Suprapubic skin (tissue), 4 donors: ENCODE measurements at places on chromosomes 6 and 20.

DNA sequence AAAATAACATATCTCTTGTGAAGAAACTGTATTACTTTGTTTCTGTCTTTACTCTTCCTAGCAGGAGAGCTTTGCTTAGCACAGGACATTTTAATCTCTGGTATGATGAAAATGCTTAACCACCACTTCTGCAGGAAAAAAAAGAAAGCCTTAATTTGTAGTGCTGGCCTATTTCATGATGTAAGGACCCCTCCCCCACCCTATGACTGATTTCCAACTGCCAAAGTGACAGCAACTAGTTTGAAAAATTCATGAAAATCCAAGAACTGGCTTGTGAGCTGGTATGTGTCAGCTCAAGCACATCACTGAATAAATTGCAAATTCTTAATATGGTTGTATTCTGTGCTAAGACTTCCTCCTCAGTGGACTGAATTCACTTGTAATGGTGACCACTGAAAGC lies 125.3 kb downstream of the REV3L start:
- H3K27ac ChIP-seq = no peak overlapping the region
- H3K4me1 ChIP-seq = no peaks in the 10 kb centered on the region
- no peak for DNase-seq
- H3K4me3 ChIP-seq = no peak overlapping the region

- DNase-seq = no peak
- H3K27me3 ChIP-seq = no peaks in the 10 kb centered on the region
- H3K36me3 ChIP-seq = peaks cover 6% of the 10 kb centered on the region
- no peak overlapping the region for H3K4me3 ChIP-seq
Observed at GRCh38 chr6:128057541-128057940, 156.7 kb upstream of the THEMIS start.

DNA sequence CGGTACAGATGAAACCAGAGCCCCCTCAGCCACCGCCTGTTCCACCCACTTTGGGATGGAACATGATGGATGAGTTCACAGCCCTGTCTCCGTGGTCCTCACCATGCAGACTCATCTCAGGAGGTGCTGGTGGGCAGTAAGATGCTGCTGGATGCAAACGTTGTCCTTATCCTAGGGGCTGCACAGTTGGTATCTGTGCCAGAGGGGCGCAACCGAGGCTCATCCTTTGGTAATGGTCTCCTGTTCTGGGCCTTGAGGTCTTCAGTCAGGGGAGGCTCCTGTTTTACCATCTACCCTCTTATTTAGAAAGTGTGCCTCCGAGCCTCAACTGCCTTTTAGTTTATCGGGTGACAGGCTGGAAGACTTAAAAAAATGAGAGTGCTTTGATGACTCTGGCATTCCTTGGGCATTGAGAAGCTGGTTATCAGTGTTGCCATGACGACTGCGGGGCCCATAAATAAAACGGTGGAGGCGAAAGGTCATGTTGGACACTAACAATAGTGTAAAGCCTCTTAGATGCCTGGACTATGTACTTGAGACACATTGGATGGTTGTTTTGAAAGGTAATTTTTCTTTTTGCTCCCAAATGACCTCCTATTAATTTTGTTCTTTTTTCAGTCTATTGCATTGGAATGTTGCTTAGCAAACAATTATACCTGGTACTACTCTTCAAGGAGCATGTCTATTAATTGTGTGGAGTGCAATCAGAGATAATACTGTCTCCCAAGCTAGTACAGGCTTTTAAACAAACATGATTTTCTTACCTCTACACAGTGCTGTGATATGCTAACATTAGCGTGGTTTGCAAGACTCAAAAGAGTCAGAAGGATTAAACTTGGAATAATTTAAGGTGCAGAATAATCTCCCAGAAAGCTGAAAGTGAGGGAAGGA lies 74.2 kb upstream of the DSP start:
- peaks cover 20% of the 10 kb centered on the region for H3K4me1 ChIP-seq
- no peak for DNase-seq
- no peak overlapping the region for H3K4me3 ChIP-seq
- H3K36me3 ChIP-seq = no peaks in the 10 kb centered on the region
- H3K27ac ChIP-seq = peak overlapping the region; percentile 12
- H3K27me3 ChIP-seq = no peaks in the 10 kb centered on the region

- DNase-seq = no peak
- no peak overlapping the region for H3K27ac ChIP-seq
- no peaks in the 10 kb centered on the region for H3K36me3 ChIP-seq
- peaks cover 28% of the 10 kb centered on the region for H3K4me1 ChIP-seq
Observed at GRCh38 chr20:25062841-25063240, 4.9 kb upstream of the ACSS1 start.

GRCh38 chr6:30876039-30876730 lies 8.1 kb upstream of the DDR1 start:
- DNase-seq = no peak
- H3K4me3 ChIP-seq = no peak overlapping the region
- H3K4me1 ChIP-seq = peaks cover 32% of the 10 kb centered on the region
- no peaks in the 10 kb centered on the region for H3K27me3 ChIP-seq
- peak overlapping the region; percentile 90 for H3K27ac ChIP-seq

GRCh38 chr6:132259070-132259469 lies 142.2 kb downstream of the MOXD1 start:
- no peak for DNase-seq
- no peak overlapping the region for H3K4me3 ChIP-seq

DNA sequence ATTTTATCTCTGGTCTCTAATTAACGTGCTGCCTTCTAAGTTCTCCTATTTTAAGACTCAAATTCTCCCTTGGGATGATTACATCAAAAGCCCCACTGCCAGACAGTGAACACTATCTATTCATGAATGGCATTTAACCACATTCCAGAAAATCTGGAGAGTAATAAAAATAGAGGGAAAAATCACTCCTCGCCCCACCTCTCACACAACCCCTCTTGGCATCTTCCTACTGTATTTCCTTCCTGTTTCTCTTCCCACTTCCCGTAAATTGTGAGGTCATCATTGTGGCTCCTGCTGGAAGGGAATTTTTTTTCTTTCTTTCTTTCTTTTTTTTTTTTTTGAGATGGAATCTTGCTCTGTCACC lies 31.5 kb downstream of the RAB44 start:
- H3K4me1 ChIP-seq = peaks cover 7% of the 10 kb centered on the region
- DNase-seq = no peak
- H3K36me3 ChIP-seq = no peaks in the 10 kb centered on the region
- H3K27ac ChIP-seq = no peak overlapping the region
- H3K27me3 ChIP-seq = no peaks in the 10 kb centered on the region
- H3K4me3 ChIP-seq = no peak overlapping the region

DNA sequence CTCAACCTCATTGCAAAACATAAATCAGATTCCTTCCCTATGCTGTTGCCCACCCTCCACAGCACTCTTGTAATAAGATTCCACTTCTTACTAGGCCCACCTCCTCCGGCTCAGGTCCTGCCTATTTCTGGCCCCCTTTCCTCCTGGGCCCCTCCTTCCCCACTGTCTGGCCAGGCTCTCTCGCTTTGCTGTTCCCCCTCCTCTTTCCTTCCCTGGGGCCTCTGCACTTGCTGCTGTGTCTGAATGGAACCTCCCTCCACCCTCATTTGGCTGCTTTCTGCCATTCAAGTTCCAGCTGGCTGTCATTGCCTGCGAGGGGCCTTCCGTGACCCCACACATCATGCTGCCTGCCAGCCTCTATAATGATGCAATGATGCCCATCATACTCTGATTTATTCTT lies 38.9 kb downstream of the ARHGAP40 start:
- H3K27ac ChIP-seq = no peak overlapping the region
- no peaks in the 10 kb centered on the region for H3K36me3 ChIP-seq
- peaks cover 33% of the 10 kb centered on the region for H3K27me3 ChIP-seq
- DNase-seq = no peak

DNA sequence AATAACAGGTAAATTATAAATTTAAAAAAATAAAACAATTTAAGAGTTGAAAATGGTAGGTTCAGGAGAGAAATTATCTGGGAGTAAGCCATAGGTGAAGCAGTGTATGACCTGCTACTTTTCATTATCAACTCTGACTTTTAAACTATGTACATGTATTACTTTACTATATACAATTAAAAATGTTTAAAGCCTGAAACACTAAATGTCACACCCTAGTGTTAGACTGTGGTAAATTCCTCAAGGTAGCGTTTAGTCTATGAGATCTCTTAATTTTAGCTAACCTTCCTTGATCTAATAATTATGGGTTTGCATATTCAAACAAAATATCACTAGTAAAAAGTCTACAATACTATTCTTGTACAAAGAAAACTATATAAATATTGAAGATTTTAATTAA lies 22.3 kb upstream of the TBC1D32 start:
- H3K27me3 ChIP-seq = no peaks in the 10 kb centered on the region
- no peak for DNase-seq
- no peaks in the 10 kb centered on the region for H3K4me1 ChIP-seq
- no peak overlapping the region for H3K27ac ChIP-seq
- no peaks in the 10 kb centered on the region for H3K36me3 ChIP-seq

DNA sequence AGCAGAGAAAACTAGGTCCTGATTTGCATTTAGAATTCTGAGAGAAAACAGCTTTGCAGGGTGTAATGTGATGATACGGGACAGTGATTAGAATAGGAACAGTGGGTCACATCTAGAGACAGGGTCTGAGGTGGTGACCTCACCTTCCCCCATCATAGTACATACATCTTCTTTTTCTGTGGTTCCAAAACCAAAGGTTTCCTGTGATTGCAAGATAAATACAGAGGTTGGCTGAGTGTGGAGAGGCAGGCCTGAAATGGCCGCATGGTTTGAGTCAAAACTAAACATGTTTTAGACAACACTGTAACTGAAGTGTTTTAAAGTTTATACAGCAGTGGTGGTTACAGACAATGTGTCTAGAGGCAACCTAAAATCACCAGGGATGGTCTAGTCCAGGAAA lies 10.4 kb upstream of the NT5DC1 start:
- H3K36me3 ChIP-seq = no peaks in the 10 kb centered on the region
- no peak overlapping the region for H3K27ac ChIP-seq
- no peaks in the 10 kb centered on the region for H3K4me1 ChIP-seq
- no peak for DNase-seq
- H3K4me3 ChIP-seq = no peak overlapping the region

DNA sequence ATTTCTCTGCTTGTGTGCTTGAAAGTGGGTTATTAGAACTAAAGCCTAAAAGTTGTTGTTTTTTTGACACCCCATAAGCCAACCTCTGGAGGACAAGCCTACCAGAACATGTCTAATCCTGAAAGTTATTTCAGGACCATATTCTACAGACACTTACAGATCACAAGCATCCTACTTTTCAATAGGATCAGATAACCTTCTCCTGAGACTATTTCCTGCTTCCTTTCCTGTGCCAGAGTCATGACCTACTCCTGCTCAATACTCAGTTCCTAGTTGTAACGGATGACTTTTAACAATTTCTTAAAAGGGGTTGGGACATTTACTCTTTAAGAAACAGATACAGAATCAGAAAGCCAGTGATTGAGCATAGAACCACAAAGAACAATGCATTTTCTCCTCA lies 5.3 kb upstream of the FILIP1 start:
- H3K27ac ChIP-seq = no peak overlapping the region
- no peak overlapping the region for H3K4me3 ChIP-seq
- H3K27me3 ChIP-seq = no peaks in the 10 kb centered on the region

- H3K4me1 ChIP-seq = no peaks in the 10 kb centered on the region
- no peaks in the 10 kb centered on the region for H3K36me3 ChIP-seq
- DNase-seq = no peak
Observed at GRCh38 chr6:123616016-123616415, 20.7 kb downstream of the TRDN start.

DNA sequence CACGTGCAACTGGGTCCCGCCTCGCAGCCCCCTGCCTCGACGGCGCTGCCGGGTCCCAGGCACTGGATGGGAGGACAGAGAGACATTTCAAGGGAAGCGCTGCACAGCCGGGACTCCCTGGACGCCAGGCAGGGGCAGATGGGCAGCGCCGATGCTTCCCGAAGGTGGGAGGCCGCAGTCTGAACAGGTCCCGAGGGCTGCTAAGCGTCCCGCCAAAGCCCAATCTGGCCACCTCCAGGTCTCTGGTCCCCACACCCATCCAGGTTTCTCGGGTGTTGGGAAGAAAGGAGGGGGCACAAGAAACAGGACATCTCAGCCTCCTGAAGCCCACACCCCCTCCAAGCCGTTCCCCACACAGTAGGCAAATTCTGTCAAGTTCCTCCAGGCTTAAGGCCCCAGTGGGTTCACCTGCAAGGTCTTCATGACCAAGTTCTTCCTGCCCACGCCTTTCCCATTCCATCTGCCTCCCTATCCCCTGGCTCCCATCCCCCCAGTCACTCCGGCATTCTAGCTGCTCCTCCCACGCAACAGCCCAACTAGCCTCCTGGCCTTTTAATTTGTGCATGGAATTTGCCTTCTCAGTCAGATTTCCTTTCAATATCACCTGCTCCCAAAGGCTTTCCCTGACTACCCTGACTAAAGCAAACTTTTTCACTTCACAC lies 5.4 kb upstream of the CPXM1 start:
- no peak overlapping the region for H3K27ac ChIP-seq
- no peaks in the 10 kb centered on the region for H3K36me3 ChIP-seq
- H3K4me3 ChIP-seq = no peak overlapping the region
- no peak for DNase-seq
- peaks cover 18% of the 10 kb centered on the region for H3K4me1 ChIP-seq
- peaks cover 79% of the 10 kb centered on the region for H3K27me3 ChIP-seq

DNA sequence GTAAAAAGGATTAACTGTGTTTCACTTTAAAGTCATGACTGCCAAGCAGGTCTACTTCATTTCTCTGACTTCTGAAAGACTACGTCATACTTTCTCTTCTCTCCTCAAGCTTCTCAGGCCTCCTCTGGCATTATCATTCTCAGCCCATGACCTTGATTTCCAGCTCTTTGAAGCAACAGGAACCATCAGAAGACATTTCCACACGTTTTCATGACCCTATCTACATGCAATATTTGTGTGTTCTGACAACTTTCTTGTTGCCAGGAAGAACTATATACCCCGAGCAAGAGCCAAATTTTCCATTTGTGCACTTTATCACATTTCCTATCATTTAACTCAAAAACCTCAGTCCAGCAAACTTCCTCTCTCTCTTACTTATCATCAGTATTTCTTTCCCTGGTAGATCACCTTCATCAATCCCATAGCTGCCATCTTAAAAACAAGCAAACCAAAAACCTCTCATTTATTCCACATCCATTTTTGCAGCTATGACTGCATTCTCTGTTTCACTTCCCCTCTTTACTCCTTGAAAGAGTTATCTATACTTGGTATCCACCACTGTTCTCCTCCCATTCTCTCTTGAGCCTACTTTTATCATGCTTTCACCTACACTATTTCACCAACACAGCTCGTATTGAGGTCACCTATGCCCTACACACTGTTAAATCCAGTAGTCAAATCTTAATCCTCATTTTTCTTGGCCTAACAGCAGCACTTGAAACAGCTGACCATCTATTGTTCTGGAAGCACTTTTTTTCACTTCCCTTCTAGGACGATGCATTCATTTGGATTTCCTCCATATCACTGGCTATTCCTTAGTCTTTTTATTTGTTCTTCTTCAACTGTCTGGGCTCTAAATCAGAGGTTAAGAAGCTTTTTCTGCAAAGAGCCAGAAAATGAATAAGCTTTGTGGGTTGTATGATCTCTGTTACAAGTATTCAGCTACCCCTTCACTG lies 47.1 kb downstream of the STX7 start:
- no peak for DNase-seq
- H3K36me3 ChIP-seq = peaks cover 90% of the 10 kb centered on the region
- H3K27me3 ChIP-seq = no peaks in the 10 kb centered on the region
- no peaks in the 10 kb centered on the region for H3K4me1 ChIP-seq
- H3K4me3 ChIP-seq = no peak overlapping the region
